ENCODE measurements at places on chromosomes 2 and 18. TPM values are rescaled to one million over a fixed set of nuclear protein-coding genes. Genes with fewer than 3 reads are reported as not detected.

DNA sequence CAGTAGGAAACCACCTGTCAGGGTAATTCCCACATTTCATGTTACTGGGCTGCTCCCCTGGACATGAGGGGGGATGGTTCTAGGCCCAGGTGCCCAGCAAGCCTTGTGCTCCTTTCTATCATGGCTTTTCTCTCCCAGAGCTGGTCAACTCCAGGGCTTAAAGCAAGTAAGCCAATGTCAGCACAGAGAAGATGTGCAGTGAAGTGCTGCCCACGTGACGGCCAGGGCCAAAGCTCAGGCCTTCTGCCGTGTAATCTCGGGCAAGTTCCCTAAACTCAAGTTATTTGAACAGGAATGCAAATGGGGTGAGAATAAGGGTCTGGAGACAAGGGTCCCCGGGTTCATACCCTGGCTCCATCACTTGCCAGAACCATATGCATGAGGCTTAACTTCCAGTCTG lies 16.5 kb downstream of the SFXN5 start:
- peaks cover 13% of the 10 kb centered on the region for H3K4me1 ChIP-seq
- no peak overlapping the region for H3K4me3 ChIP-seq
- no peak overlapping the region for H3K27ac ChIP-seq
- no peak for DNase-seq
- H3K27me3 ChIP-seq: no peaks in the 10 kb centered on the region

The APLF gene
- 18.7 TPM for total RNA-seq

The KIF1A gene
- 6.1 TPM for total RNA-seq

DNA sequence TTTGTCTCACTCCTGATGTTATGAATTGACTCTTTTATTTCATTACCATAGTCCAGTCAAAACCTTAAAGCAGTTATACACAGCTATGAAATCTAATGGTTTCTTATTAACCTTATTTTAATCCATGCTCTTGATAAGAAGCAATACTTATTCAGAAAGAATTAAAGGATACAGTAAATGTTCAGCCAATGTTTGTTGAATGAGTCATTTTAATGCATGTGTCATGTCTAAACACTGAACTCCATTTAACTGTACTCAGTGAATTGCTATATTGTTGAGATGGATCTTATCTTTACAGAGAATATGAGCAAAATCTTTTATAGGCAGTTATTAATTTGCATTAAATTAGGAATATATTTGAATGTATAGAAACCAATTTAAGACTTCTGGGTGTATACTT lies 135.1 kb upstream of the TFPI start:
- H3K4me1 ChIP-seq: no peaks in the 10 kb centered on the region
- no peak for DNase-seq
- no peaks in the 10 kb centered on the region for H3K36me3 ChIP-seq

- no peaks in the 10 kb centered on the region for H3K4me1 ChIP-seq
- no peaks in the 10 kb centered on the region for H3K36me3 ChIP-seq
- no peak overlapping the region for H3K4me3 ChIP-seq
- no peak overlapping the region for H3K27ac ChIP-seq
- H3K27me3 ChIP-seq: no peaks in the 10 kb centered on the region
Measured at GRCh38 chr2:95234286-95234785, 27.0 kb downstream of the ZNF892 start.

GRCh38 chr2:206255003-206255402 lies 19.5 kb upstream of the ZDBF2 start:
- H3K27ac ChIP-seq: no peak overlapping the region
- peaks cover 5% of the 10 kb centered on the region for H3K27me3 ChIP-seq
- DNase-seq: no peak
- H3K36me3 ChIP-seq: no peaks in the 10 kb centered on the region
- H3K4me3 ChIP-seq: no peak overlapping the region

The ASXL3 gene
- total RNA-seq: 5.9 TPM

GRCh38 chr2:212737392-212738172 lies 199.0 kb upstream of the ERBB4 start:
- no peaks in the 10 kb centered on the region for H3K4me1 ChIP-seq
- no peak for DNase-seq
- no peak overlapping the region for H3K27ac ChIP-seq
- H3K4me3 ChIP-seq: no peak overlapping the region
- H3K27me3 ChIP-seq: no peaks in the 10 kb centered on the region

The LONRF2 gene
- 9.6 TPM for total RNA-seq

The OR6B2 gene
- not detected for total RNA-seq

GRCh38 chr2:64910972-64911433 lies 78.2 kb upstream of the SLC1A4 start:
- H3K27me3 ChIP-seq: no peaks in the 10 kb centered on the region
- H3K4me3 ChIP-seq: no peak overlapping the region
- no peak overlapping the region for H3K27ac ChIP-seq

GRCh38 chr2:119231975-119232665 lies 8.5 kb downstream of the STEAP3 start:
- H3K4me3 ChIP-seq: no peak overlapping the region
- DNase-seq: no peak
- no peaks in the 10 kb centered on the region for H3K27me3 ChIP-seq
- no peaks in the 10 kb centered on the region for H3K36me3 ChIP-seq
- H3K27ac ChIP-seq: no peak overlapping the region

DNA sequence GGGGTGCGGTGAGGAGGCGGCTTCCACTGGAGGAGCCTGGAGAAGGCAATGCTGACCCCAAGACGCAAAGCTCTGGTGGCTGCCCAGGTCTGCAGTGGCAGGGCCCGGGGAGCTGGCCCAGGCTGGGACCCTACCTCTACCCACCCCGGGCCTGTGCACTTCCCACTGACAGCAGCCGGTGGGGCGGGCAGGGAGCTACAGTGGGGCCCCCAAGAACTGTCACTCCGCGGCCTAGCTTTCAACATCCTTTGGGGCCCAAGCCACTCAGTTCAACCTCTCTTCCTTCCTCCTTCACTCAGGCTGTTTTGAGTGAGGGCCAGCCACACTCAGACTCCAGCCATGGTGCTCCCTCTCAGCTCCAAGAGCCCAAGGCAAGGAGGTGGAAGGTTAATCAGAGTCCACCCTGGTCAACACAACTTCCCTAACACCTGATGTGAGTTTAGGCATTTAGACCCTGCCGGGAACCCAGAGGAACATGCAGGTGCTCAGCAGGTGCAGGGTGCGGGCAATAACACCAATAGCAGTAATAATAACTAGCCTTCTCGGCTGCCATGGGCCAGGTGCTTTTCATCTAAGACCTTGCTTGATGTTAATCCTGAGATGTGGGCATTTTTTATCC lies 93.6 kb downstream of the ZFP36L2 start:
- H3K4me1 ChIP-seq: peaks cover 80% of the 10 kb centered on the region
- no peak overlapping the region for H3K4me3 ChIP-seq
- no peaks in the 10 kb centered on the region for H3K27me3 ChIP-seq
- H3K27ac ChIP-seq: peak overlapping the region; percentile 77
- DNase-seq: peak; percentile 82
- H3K36me3 ChIP-seq: no peaks in the 10 kb centered on the region

The VIT gene
- 56.5 TPM for total RNA-seq

GRCh38 chr18:681985-682384 lies 24.5 kb downstream of the TYMS start:
- H3K4me1 ChIP-seq: no peaks in the 10 kb centered on the region
- H3K27me3 ChIP-seq: no peaks in the 10 kb centered on the region
- no peak overlapping the region for H3K4me3 ChIP-seq
- H3K36me3 ChIP-seq: peaks cover 36% of the 10 kb centered on the region
- H3K27ac ChIP-seq: no peak overlapping the region
- no peak for DNase-seq

GRCh38 chr18:24459772-24460171 lies 665 bp upstream of the HRH4 start:
- H3K4me3 ChIP-seq: no peak overlapping the region
- no peaks in the 10 kb centered on the region for H3K27me3 ChIP-seq
- H3K36me3 ChIP-seq: no peaks in the 10 kb centered on the region
- no peak overlapping the region for H3K27ac ChIP-seq
- H3K4me1 ChIP-seq: no peaks in the 10 kb centered on the region

The LTBP1 gene
- total RNA-seq: 48.4 TPM

DNA sequence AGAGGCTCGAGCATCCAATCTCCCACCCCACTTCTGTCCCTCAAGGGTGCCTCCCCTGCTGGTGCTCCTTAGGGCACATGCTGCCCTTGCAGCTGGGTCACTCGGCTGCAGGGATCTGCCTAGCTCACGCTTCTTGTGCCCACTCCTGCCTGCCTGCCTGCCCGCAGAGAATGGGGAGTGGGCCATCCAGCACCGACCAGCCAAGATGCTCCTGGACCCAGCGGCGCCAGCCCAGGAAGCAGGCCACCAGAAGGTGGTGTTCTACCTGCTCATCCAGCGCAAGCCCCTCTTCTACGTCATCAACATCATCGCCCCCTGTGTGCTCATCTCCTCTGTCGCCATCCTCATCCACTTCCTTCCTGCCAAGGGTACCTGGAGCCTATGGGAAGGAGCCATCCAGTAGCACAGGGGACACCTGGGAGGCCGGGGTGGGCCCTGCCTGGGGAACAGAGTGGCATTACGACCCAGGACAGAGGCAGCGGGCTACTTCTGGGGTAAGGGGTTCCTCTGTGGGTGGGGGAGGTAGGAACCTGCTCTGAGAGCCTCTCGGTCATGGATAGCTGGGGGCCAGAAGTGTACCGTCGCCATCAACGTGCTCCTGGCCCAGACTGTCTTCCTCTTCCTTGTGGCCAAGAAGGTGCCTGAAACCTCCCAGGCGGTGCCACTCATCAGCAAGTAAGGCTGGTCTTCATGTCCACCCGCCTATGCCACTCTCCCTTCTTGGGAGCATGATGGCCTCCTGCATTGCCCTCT lies 3.4 kb downstream of the CHRNG start:
- H3K36me3 ChIP-seq: no peaks in the 10 kb centered on the region
- no peak overlapping the region for H3K4me3 ChIP-seq
- no peak overlapping the region for H3K27ac ChIP-seq

The SYT4 gene
- total RNA-seq: 4.7 TPM

DNA sequence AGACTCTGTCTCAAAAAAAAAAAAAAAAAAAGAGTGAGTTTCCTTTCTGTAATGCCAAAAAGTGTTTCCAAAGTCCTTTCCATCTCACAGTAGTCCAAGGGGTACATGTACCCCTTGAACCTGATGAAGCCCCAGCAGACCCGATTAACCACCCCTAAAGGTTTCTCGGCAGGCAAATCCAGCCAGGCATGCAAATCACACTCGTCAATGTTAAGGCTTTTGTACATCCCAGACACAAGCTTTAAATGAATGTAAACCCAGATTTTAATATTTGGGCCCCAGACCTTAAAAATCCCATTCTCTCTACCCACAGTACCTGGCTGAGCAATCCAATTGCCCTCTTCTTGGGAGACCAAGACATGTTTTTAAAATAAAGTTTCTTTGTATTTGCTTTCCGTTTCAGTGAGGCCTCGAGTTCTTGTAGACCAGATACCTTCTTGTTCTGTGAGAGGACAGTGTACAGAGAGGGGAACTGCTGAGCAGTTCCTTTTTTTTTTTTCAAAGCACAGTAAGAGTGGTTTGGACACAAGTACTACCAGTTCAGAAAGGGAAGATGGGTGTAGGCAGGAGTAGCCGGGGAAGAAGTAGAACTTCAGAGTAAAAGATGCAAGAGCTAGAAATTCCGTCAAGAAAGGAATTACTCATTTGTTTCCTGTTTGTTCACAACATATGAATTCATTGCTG lies at the start of gene NLRC4:
TSS of gene NLRC4 (minus strand) at position 465 of the 684 bp plus-strand sequence. CDS start 8,111 bp downstream, outside the sequence.
- no peak within 1 kb of the TSS for H3K4me3 ChIP-seq
- H3K4me1 ChIP-seq: no peaks in the 10 kb centered on the region
- H3K36me3 ChIP-seq: no peaks in the 10 kb centered on the region
- H3K27ac ChIP-seq: no peak within 1 kb of the TSS
- no peak for DNase-seq

The CD28 gene
- 2.7 TPM for total RNA-seq

DNA sequence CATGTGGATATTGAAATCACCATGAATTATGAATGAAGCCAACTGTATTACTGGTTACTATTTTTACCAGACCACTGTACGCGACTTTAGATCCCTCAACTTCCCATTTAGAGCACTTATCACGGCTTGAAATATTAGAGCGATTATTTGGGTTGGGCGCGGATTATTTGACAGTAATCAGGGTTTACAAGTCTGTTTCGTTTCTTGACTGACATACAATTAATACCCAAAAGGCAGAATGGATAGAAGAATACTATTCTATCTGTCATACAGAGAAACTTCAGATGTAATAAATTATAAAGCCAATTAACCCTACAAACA lies 496 bp upstream of the NAPG start:
- peaks cover 37% of the 10 kb centered on the region for H3K4me1 ChIP-seq
- no peak for DNase-seq
- H3K36me3 ChIP-seq: no peaks in the 10 kb centered on the region
- H3K27ac ChIP-seq: peak overlapping the region; percentile 82
- peak overlapping the region; percentile 80 for H3K4me3 ChIP-seq

DNA sequence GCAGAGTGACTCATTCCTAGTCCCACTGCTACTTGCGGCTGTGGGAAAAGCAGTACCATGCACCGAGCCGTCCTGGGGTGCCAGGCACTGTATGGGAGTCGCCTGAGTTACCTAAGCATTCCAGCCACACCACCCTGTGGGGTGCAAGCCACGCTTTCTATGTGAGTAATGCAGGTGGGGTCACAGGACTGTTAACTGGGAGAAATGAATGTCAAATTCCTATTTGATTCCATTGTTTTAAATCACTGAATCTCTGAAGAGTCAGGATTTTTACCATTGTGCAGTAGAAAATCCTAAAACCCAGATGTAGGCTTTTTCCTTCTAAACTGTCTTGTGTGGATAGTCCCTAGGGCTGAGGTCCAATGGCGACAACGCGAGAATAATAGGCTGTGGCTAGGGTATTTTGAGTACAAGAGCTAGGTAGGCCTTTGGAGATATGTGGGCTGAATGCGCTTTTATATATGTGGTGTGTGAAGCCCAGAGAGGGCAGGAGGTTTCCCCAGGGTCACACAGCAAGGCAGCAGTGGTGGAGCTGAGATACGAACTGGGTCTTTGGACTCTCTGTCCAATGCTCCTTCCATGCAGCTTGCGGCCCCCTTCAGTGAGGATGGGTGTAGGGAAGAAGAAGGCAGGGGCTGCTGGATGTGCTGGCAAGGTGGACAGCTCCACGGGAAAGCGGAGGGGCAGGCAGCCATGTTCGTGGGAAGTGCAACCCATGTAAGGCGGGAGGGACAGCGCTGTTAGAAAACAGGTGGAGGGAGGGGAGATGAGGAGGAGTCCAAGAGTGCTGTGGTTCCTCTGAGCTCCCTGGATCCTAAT lies 83.2 kb downstream of the DDX1 start:
- H3K27ac ChIP-seq: no peak overlapping the region
- DNase-seq: no peak
- H3K36me3 ChIP-seq: no peaks in the 10 kb centered on the region
- H3K4me1 ChIP-seq: peaks cover 12% of the 10 kb centered on the region

The ATP8B1 gene
- 41.5 TPM for total RNA-seq

GRCh38 chr2:237213315-237214022 lies 127.8 kb downstream of the COPS8 start:
- H3K4me1 ChIP-seq: peaks cover 27% of the 10 kb centered on the region
- DNase-seq: peak; percentile 87
- no peak overlapping the region for H3K4me3 ChIP-seq
- H3K27ac ChIP-seq: peak overlapping the region; percentile 80
- H3K27me3 ChIP-seq: no peaks in the 10 kb centered on the region
- H3K36me3 ChIP-seq: no peaks in the 10 kb centered on the region

DNA sequence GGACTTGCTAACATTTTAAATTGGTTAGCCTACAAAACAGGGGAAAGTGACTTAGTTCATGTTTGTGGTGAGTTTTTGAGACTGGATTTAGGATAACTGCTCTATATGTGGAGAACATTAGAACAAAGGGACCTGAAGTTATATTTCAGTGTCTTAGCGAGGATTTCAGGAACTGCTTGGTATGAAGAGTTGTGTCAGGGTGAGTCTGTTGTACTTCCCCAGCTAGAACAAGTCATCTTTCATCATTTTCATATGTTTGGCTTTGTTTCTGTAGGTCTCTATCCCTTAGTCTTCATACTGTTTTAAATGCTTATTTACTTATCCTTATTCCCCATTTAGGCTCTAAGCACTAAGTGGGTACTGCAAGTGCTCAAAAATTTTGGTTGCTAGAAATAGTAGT lies 41.9 kb downstream of the KCMF1 start:
- H3K27me3 ChIP-seq: no peaks in the 10 kb centered on the region
- H3K4me3 ChIP-seq: no peak overlapping the region
- peaks cover 64% of the 10 kb centered on the region for H3K4me1 ChIP-seq
- no peaks in the 10 kb centered on the region for H3K36me3 ChIP-seq
- H3K27ac ChIP-seq: no peak overlapping the region
